NCI-H1105 (cell line): ENCODE measurements at places on chromosomes 16 and 17.
A peak's percentile ranks its signal among the peaks of the same experiment; 100 is the strongest.

- DNase-seq, result peak; percentile 80
These were observed 19.5 kb upstream of the GSE1 start for GRCh38 chr16:85593494-85594221.

GRCh38 chr16:31455601-31456314, 3.5 kb upstream of the ARMC5 start:
- no peak for DNase-seq

GRCh38 chr17:58245428-58246103, 7.2 kb downstream of the LPO start:
- no peak for DNase-seq

DNA sequence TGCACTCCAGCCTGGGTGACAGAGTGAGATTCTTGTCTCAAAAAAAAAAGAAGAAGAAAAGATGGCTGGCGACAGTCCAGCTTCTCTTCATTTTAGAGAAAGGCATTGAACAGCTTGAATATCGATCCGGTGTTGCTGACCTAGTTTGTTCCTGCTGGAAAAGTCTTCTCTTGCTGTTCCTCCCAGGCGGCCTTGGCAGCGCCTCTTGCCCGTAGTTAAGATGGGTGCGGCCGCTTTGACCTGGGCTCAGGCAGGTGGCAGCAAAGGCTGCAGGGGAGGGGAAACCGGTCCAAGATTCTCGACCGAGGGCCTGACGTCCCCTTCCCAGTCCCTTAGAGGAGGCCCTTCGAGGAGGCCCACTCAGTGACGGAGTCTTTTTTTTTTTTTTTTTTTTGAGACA, 3.8 kb upstream of the ZNF764 start:
- no peak for DNase-seq

GRCh38 chr16:31273187-31273586, 13.4 kb downstream of the ITGAM start:
- DNase-seq, result no peak

GRCh38 chr17:57971572-57971971, 16.4 kb upstream of the CUEDC1 start:
- DNase-seq, result no peak

GRCh38 chr16:50530277-50531236, 17.6 kb upstream of the NKD1 start:
- DNase-seq, result peak; percentile 6

GRCh38 chr16:66873685-66874055, 6.6 kb upstream of the PDP2 start:
- DNase-seq, result no peak

DNA sequence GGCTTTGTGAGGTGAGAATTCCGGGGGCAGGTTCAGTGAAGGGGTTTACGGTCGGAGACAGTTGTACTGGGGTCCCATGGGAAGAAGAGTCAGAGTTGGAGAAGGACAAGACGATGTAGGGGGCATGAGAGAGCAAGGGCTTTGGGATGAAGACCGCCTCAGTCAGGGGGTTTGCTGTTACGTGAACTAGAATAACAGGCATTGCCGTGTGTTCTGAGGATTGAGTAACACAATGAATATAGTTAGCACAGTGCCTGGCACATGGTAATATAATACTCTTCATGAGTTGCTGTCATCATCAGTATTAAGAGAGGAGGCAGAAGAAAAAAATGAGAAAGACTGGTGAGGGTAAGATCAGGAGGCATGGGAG, 577 bp downstream of the ZNF646 start:
- DNase-seq, result no peak
